ENCODE measurements at places on chromosomes 11 and 22. TPM values are rescaled to one million over a fixed set of nuclear protein-coding genes. Genes with fewer than 3 reads are reported as not detected.

- no peaks in the 10 kb centered on the region for H3K36me3 ChIP-seq
- H3K27me3 ChIP-seq: peaks cover 14% of the 10 kb centered on the region
- H3K4me3 ChIP-seq: no peak overlapping the region
- no peak for DNase-seq
- no peaks in the 10 kb centered on the region for H3K4me1 ChIP-seq
Measured at GRCh38 chr11:12784987-12785386, 110.8 kb downstream of the TEAD1 start.

GRCh38 chr22:24201681-24202614 lies 20.7 kb downstream of the SUSD2 start:
- H3K4me1 ChIP-seq: peaks cover 10% of the 10 kb centered on the region
- H3K27ac ChIP-seq: no peak overlapping the region
- H3K36me3 ChIP-seq: no peaks in the 10 kb centered on the region
- no peaks in the 10 kb centered on the region for H3K27me3 ChIP-seq
- no peak overlapping the region for H3K4me3 ChIP-seq

DNA sequence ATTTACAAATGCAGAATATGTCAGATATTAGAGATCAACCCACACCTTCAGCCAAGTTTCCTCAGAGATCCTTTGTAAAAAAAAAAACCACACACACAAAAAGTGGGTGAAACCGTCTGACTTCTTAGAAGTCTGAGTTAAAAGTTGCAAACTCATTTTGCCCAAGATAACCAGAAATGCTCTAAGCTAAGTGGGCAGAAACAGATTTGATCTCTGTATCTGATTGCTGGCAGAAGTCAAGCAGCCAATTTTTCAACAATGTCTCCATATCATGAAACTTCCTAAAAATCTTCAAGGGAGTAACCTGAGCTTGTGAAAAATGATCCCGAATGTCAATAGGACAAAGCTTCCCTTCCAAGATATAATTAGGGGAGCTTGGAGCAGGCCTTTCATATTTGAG lies 28.6 kb upstream of the ATXN10 start:
- DNase-seq: no peak
- H3K4me1 ChIP-seq: peaks cover 3% of the 10 kb centered on the region
- no peak overlapping the region for H3K27ac ChIP-seq
- H3K27me3 ChIP-seq: peaks cover 44% of the 10 kb centered on the region

DNA sequence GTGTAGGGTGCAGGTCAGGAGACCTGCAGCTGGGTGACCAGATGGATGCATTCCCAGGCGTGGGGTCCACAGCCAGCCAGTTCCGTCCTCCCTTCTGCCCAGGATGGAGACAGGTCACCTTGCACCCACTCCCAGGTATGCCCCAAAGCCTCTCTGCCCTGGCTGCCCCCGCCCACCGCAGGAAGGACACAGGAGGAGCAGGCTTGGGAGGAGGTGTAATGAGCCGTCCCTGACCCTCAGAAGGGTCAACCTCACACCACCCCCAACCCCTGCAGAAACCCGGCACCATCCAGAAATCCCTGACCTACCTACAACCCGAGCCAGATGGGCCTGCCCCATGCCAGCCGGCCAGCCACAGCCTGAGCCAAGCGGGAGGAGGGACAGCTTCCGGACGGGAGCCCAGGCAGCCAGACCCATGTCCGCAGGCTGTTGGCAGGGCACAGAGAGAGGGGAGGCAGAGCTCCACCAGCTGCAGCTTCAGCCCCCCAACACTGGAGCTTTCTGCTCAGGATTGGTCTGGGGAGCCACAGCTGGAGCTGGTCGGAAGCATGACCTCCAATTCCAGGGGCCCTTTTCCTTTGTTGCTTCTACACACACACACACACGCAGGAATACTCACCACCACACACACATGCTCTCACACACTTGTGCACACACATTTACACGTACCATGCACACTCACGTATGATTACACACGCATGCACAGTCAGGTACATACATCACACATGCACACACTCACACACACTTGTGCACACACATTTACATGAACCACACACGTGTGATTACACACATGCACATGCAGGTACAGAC lies 5.3 kb downstream of the IFITM10 start:
- H3K36me3 ChIP-seq: no peaks in the 10 kb centered on the region
- no peak overlapping the region for H3K4me3 ChIP-seq
- no peak overlapping the region for H3K27ac ChIP-seq
- DNase-seq: no peak

DNA sequence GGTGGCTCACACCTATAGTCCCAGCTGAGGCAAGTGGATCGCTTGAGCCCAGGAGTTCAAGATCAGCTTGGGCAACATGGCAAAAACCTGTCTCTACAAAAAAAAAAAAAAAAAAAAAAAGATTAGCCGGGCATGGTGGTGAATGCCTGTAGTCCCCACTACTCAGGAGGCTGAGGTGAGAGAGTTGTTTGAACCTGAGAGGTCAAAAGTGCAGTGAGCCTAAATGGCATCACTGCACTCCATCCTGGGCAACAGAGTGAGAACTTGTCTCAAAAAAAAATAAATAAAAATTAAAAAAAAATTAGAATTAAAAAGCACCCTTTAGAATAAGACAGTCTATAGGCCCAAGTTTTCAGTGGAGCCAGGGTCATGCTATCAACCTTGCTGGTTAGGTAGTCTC lies 95.5 kb downstream of the PDHX start:
- H3K27me3 ChIP-seq: peaks cover 2% of the 10 kb centered on the region

GRCh38 chr11:65310215-65310614 lies 4.5 kb upstream of the CDC42EP2 start:
- H3K27ac ChIP-seq: no peak overlapping the region
- H3K4me3 ChIP-seq: no peak overlapping the region
- H3K36me3 ChIP-seq: no peaks in the 10 kb centered on the region

- no peak for DNase-seq
- H3K4me3 ChIP-seq: no peak overlapping the region
- no peaks in the 10 kb centered on the region for H3K4me1 ChIP-seq
- H3K36me3 ChIP-seq: no peaks in the 10 kb centered on the region
- H3K27me3 ChIP-seq: peaks cover 5% of the 10 kb centered on the region
- no peak overlapping the region for H3K27ac ChIP-seq
Measured at GRCh38 chr11:116173941-116174911, 598.6 kb downstream of the BUD13 start.

DNA sequence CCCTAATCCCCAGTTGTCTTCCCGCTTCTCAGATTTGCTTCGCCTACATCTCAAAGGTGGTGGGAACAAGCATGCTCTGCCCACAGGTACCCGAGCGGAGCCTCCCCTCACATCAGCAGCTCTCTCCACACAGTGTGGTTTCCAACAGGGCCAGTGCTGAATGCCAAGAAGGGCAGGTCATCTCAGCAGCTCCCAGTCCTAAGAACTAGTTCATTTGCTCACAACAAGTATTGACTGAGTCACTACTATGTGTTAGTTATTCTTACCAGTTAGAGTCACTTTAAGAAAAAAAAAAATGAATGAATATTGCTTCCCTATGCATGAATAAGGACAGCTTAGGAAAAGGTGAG lies 66.2 kb downstream of the THAP12 start:
- no peaks in the 10 kb centered on the region for H3K36me3 ChIP-seq
- DNase-seq: no peak
- H3K27ac ChIP-seq: no peak overlapping the region
- H3K27me3 ChIP-seq: peaks cover 4% of the 10 kb centered on the region
- no peaks in the 10 kb centered on the region for H3K4me1 ChIP-seq
- H3K4me3 ChIP-seq: no peak overlapping the region

DNA sequence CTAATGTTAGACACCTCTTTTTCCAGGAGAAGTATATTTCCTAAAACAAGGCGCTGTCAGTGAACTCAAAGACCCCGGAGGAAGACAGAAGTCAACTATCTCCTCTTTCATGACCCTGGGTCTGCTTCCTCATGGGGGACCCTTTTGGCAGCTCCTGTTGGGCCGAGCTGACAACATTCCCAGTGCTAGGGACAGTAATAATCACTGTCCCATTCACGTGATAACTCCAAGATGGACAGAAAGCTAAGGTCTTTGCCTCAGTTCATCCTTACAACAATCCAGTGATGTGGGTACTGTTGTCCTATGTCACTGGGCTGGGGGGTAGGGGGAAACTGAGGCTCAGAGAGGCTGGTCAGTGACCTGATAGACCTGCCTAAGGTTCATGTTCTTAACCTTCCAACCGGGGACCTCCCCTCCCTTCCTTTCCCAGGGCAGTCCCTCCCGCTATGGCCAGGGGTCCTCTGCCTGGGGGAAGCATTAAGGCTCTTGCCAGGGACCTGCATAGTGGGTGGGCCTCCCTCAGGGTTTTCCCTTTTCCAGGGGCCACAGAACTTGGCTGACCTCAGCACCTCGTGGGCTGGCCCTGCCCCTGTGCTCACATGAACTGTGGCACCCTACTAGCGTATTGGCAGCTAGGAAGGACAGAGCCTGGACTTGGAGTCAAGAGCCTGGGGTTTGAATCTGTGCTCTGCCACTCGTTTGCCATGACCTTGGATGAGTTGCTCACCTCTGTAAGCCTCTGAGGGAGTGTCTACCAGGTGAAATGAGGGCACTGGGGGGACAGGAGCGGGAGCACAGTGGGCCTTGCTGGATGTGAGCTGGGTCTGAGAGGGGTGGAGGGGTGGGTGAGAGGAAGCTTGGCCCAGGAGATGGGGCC lies 53.6 kb downstream of the LRRC32 start:
- no peaks in the 10 kb centered on the region for H3K36me3 ChIP-seq
- no peak for DNase-seq

GRCh38 chr11:113201054-113201818 lies 113.1 kb upstream of the TTC12 start:
- H3K4me1 ChIP-seq: no peaks in the 10 kb centered on the region
- no peak overlapping the region for H3K4me3 ChIP-seq
- DNase-seq: no peak
- H3K36me3 ChIP-seq: no peaks in the 10 kb centered on the region
- no peak overlapping the region for H3K27ac ChIP-seq

DNA sequence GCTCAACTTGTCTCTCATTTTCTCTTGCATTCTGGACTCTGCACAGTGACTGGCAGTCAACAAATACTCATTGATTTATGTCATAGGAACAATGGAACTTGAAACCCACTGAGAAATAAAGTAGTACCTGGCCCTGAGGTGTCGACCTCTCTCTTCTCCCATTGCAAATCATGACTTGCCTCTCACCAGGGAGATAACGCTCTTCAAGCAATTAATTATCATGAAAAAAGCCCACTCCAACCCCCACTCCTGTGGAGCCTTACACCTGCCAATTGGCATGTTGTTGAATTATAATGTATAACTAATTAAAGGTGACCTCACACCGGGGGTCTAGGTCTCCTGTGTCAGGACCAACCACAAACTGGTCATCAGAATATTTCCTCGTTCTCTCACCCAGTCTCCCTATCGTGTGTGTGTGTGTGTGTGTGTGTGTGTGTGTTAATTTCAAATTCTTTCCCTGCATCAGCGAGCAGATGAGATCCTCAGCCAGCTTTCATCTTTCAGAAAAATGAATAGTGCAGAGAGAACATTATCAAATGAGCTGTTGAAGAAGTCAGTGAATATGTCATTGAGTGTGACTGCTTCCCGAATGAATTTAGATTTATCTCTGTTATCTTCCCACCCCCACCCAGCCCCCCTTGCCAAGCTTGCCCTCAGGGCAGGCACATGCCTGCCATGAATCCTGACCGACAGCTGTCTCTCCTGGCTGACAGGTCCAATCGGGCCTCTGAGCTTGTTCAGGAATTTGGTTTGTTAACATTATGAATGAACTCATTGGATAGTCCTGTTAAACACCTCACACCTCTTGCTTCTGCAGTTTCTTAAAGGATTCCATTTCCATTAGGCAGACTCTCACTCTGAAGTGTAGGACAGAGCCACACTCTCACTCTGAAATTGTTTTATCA lies 357.4 kb downstream of the INSC start:
- H3K4me3 ChIP-seq: no peak overlapping the region
- H3K27me3 ChIP-seq: peaks cover 6% of the 10 kb centered on the region
- DNase-seq: no peak
- H3K36me3 ChIP-seq: no peaks in the 10 kb centered on the region

GRCh38 chr11:1487851-1488574 lies 1.4 kb upstream of the MOB2 start:
- H3K27ac ChIP-seq: no peak overlapping the region
- H3K4me1 ChIP-seq: peaks cover 32% of the 10 kb centered on the region
- H3K4me3 ChIP-seq: no peak overlapping the region
- H3K27me3 ChIP-seq: no peaks in the 10 kb centered on the region
- DNase-seq: no peak
- no peaks in the 10 kb centered on the region for H3K36me3 ChIP-seq

DNA sequence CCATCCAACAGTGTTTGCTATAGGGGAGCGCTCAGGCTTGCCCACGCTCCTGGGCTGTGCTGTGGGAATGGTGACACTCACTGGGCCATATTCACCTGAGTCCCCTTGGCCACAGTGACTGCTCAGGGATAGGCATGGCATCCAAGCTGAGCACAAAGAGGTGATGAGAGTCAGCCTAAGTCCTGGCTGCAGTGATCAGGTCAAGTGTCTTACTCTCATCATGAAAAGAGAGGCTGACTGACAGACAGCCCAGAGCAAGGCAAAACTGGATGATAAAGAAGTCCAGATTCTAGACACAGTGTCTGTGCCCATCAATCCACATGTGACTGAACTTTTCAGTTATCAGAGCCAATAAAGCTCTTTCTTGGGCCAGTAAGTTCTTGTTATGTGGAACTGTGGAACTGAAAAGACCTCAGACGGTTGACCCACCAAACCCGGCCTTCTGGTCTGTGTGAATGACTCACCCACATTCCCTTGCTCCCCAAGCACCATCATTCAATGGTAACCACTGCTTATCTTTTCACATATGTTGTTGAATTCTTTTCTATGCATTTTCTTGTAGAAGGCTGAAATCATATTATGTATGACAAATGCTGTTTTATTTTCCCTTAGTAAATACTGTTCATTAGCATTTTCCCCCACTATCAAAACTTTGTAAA lies 43.2 kb upstream of the YPEL1 start:
- peaks cover 15% of the 10 kb centered on the region for H3K36me3 ChIP-seq
- H3K4me3 ChIP-seq: no peak overlapping the region
- no peak for DNase-seq
- no peaks in the 10 kb centered on the region for H3K4me1 ChIP-seq
- H3K27ac ChIP-seq: no peak overlapping the region
- H3K27me3 ChIP-seq: no peaks in the 10 kb centered on the region

DNA sequence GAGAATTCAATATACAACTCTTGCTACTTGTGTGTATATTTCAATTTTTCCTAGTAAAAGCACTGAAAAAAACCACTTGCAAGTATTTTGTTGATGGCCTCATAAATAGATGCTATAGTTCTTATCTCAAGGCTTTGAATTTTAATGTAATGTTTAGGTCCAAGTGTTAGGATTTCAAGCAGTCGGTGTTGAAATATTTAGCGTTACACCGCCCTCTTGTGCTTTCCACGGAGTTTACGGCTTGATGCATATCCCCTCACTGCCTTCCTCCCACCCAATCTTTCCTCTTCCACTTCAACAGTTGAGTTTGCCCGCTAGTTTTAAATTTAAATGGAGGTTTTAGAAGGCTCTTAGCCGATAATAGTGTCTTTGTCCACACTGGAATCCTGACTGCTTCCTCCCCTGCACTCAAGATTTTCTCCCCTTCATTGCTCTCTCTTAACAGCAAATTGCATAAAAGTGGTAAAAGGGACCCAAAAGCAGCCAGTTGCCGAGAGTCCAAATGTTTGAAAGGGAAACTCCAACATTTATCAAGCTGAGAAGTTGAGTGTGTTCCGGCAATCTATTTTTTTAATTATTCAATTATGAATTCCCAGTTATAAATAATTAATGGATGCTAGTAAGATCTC lies 25.9 kb upstream of the HTATIP2 start:
- peaks cover 5% of the 10 kb centered on the region for H3K4me1 ChIP-seq
- H3K27ac ChIP-seq: no peak overlapping the region
- peak; percentile 31 for DNase-seq
- H3K27me3 ChIP-seq: peaks cover 39% of the 10 kb centered on the region

XBP1 gene
- 88.8 TPM for total RNA-seq

IRAG1 gene
- not detected for total RNA-seq

ASCL2 gene
- 2.0 TPM for total RNA-seq

Data from activated CD4-positive, alpha-beta T cell treated with anti-CD3 and anti-CD28 coated beads for 36 hours (primary cell).